ENCODE measurements at places on chromosomes 5 and 9. TPM values are rescaled to one million over a fixed set of nuclear protein-coding genes. Genes with fewer than 3 reads are reported as not detected.

GRCh38 chr9:3704890-3705289 lies 179.1 kb upstream of the RFX3 start:
- no peak for DNase-seq

- DNase-seq = no peak
Measured at GRCh38 chr9:15180124-15180523, 126.9 kb downstream of the TTC39B start.

- DNase-seq = no peak
Measured at GRCh38 chr9:125956102-125956501, 208.9 kb downstream of the PBX3 start.

GRCh38 chr9:110933350-110934001 lies 104.8 kb downstream of the LPAR1 start:
- no peak for DNase-seq

DNA sequence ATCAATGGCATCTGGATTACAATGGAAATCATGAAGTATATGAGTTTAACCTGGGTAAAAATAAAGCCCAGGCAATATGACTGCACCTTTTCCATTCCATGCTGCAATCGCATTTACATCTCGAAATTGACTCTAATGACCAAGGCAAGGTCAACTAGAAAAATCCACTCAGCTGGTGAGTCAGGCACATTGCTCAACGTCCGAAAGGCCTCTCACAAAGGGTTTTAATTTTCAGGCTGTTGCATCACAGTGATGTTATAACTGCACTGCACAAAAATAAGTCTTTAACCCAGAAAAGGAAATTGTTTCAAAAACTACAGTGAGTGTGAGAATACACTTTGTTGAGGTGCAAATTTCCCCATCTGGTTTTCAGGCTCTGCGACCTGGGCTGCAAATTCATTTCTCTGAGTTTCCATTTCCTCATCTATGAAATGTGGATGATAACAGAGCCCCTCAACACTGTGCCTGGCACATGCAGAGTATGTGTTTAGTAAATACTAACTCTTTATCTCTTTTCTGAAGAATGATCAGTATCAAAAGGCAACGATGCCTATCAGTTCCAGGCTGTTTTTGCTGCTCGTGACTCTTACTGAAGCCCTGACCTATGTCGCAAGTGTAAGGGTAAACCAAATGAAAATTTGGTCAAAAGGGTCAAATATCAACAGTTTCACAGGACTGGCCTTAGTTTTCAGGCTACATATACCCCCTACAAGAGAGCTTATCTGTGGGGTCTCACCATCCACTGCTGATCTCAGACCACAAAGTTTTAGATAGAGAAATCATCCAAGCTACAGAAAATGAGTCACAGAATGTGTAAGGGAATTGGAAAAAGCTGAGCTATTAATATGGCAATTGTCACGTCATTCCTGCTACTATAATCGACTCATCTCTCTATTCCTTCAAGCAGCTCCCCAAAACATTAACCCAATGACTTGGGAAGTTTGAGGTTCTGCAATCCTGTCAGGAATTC lies 4.1 kb downstream of the NFIL3 start:
- DNase-seq = no peak

DNA sequence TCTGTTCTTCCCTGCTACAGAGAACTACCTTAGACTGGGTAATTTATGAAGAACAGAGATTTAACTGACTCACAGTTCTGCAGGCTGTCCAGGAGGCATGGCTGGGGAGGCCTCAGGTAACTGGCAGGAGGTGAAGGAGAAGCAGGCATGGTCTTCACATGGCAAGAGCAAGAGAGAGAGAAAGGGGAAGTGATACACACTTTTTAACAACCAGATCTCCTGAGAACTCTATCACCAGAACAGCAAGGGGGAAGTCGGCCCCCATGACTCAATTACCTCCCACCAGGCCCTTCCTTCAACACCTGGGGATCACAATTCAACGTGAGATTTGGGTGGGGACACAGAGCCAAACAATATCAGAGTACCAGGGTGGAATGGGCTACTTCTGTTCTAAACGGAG lies 766.8 kb downstream of the TLE1 start:
- no peak for DNase-seq

- no peak for DNase-seq
Measured at GRCh38 chr5:79566896-79567295, 45.3 kb upstream of the TENT2 start.

DNA sequence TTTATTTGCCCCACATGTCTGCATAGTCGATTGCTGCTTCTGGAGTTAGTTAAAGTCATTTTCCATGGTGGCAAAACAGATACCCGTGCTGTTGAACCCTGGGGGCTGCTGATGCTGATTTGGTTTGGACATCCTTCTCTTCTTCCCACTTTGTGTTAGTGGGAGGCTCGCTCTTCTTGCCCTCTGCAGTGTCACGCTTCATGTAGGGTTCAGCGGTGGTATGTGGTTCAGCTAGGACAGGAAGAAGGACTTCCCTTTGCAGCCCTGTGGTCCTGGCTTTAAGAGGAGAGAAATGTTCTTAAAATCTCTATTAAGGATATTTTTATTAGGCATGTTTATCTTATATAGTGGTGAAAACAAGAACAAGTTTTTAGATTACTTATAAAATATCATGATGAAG lies 36.2 kb downstream of the SLC36A1 start:
- no peak for DNase-seq

GRCh38 chr9:123820139-123820538 lies 109.8 kb downstream of the DENND1A start:
- no peak for DNase-seq

- no peak for DNase-seq
Measured at GRCh38 chr5:163943546-163943945, 438.1 kb downstream of the MAT2B start.

DNA sequence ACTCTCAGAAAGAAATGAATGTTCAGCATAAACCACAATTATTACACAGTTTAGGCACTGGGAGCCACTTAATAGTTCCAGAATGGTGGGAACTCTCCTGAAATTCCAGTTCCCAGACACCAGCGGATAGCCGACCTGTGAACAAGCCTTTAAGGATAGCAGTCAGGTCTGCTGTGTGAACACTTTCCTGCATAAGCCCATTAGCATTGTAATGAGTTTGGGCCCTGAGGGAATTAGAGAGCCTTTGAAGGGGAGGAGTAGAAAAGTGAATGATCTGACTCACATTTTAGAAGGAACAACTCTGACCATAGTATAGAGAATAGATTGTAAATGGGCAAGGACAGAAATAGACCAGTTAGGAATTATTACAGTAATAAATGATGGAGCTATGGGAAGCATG lies 189.1 kb downstream of the ADGRV1 start:
- DNase-seq = no peak

DNA sequence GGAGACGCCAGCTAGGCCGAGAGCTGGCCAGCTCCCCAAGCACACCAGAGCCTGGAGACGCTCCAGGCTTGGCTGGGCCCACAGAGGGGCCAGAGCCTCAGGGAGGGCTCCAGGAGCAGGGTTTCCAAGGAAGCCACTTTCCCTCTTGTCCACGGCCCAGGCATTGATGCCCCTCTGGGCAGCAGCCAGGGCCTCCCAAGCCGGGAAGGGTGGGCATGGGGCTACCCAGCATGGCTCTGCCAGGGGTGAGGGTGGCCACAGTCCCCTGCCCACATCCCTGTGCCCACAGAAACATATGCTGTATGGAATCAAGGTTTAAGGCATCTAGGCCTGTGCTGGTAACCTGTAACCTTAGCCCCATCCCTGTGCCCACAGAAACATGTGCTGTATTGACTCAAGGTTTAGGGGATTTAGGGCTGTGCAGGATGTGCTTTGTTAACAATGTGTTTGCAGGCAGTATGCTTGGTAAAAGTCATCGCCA lies 1.5 kb upstream of the DPP7 start:
- DNase-seq = no peak

DNA sequence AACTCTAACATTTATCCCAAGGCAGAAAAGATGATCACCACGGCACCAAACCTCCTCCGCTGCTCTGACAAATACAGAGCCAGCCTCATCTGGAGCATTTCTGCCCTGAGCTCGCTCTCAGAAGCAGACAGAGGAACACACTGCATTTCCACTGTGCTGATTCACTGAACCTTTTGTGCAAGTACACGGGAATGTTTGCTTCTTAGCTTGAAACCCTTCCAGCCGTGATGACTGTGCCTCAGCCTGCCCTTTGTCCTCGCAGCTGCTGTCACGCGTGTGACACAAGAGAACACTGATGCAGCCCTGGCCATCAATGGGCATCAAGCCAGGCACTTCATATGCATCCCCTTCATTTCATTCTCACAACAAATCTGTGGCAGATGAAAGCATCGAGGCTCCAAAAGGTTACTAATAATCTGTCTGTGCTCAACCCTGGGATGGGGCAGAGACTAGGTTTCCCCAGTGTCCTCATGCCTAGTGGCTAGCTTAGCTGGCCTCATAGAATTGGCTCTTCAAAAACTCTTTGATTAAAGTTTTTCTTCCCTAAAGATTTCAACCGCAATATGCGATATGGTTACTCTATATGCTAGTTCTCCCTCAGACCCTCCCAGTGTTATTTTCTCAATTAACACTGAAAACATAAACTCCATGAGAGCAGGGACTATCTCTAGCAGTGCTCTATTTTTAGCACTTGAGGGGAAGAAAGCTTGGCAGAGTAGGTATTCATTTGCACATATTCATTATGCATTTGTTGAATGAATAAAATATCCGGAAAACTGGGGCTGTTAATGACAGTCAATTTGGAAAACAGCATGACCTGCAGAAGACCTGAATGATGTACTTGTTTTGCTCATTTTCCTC lies 7.3 kb downstream of the CDC14B start:
- no peak for DNase-seq

GRCh38 chr9:136657974-136658848 lies 4.5 kb upstream of the EGFL7 start:
- no peak for DNase-seq

DNA sequence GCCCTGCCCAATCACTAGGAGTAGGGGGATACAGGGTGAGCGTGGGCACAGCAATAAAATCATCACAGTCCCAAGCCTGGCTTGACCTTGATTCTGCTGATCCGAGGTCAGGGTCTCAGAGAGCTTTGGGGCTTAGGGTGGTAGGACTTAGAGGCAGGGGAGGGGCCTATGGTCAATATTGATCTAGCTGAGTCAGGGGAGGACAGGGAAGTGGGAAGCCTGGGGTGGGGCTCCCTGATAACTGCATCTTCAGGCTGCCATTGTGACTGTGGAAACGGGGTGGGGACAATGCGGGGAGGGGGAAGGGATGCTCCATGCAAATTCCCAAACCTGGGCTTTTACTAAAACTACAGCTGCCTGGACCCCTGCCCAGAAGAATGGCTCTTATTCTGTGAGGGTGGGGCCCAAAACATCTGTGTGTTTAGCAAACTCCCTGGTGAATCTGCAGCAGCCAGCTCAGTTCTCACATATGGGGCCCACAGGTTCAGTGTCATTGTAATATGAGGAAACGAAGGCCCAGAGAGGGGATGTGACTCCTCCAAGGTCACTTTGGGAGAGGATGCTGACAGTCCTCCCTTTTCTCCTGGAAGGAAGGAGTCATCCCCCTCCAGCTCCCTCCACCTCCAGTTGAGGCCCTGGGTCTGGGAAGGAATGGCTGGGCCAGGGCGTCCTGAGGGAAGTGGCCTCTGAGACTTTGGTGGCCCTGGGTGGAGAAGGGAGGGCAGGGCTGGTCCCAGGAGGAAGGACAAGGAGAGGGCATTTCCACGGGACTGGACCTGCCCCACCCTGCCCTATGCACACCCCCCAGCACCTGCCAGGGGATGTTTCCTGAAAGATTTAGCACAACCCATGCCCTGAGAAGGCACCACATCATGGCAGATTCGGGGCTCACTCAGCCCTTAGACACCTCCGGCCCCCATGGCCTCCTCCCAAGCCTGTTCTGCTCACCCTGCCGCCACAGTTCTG lies 26.4 kb downstream of the SLC6A7 start:
- no peak for DNase-seq

DNA sequence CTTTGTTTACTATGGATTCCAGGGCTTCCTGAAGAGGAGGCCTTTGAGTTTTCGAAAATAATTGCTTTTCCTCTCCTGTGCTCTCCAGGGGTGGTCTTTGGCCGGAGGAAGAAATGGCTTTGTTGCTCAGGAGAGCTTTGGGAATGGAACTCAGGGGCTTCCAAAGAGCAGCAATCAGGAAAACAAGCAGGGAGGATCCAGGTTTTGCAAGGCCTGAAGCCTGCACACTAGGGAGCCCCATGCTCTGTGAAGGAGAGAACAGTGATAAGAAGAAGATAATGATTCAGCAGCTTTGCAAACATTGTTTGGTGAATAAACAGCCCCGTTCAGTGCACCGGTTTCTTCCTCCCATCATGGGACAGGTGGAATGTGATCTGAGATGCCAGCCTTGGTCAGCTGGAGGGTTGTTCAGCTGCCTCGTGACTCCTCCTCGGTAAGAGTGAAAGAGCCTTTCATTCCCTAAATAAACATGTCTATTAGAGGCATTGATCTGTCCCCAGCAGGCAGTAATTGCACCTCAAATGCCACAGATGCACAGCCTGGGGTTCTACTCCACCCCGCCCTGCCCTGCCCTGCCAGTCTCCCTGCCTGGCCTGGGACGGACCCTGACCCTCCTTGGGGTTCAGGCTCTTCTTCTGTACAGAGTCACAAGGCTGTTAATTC lies 11.5 kb upstream of the ALDH1B1 start:
- DNase-seq = peak; percentile 33

DNA sequence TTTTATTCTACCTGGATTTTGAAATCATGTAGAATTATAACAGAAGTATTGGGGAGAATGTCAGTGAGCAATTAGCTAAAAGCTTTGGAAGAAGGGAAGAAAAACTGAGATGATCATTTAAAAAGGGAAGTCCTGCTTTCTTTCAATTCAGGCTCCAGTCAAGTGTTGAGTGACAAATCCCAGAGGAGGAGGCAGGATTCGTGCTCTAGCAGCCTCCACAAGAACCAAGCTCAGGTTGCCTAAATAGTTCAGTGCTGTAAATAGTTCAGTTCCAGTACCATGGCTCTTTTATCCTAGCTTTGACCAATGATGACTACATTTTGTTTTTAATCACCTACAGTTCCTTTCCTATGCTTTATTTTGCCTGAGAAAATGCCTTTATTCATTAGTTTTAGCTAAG lies 204.9 kb upstream of the NREP start:
- DNase-seq = no peak

DNA sequence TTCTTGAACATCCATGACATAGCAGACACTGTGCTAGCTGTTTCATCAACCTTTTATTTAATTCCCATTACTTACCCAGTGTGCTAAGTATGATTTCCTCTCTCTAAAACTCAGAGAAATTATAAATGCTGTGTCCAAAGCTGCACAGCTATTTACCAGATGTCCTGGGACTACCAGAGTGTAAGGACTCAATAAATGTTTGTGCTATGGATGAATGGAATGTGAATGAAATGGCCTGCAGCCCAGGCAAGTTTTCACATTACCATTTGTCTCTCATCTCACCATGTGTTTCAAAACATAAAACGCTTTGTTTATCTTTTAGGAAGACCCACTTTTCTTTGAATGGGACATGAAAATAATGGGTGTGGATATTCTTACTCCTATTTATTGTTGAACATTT lies 96.2 kb downstream of the ARHGEF28 start:
- DNase-seq = no peak

The CLTB gene
- 27.9 TPM for total RNA-seq

The SLC34A1 gene
- not detected for total RNA-seq

The INSYN2B gene
- 0.12 TPM for total RNA-seq

The FGF10 gene
- total RNA-seq = 2.7 TPM

The GPR150 gene
- total RNA-seq = not detected

The SETX gene
- total RNA-seq = 47.2 TPM

The LECT2 gene
- not detected for total RNA-seq

The AFAP1L1 gene
- 0.69 TPM for total RNA-seq

The TAF11L10 gene
- total RNA-seq = not detected

The TRUB2 gene
- 29.2 TPM for total RNA-seq

The MCTP1 gene
- total RNA-seq = 2.1 TPM

The PCDHGA11 gene
- 3.3 TPM for total RNA-seq

The B4GALT1 gene
- 53.1 TPM for total RNA-seq
